ENCODE measurements at places on chromosomes 2 and 18.
A peak's percentile ranks its signal among the peaks of the same experiment; 100 is the strongest.

GRCh38 chr2:106073678-106074406 lies 120.3 kb downstream of the UXS1 start:
- no peak overlapping the region for H3K27ac ChIP-seq
- no peak for DNase-seq
- no peaks in the 10 kb centered on the region for H3K4me1 ChIP-seq
- H3K27me3 ChIP-seq = no peaks in the 10 kb centered on the region
- no peak overlapping the region for H3K4me3 ChIP-seq

- DNase-seq = peak; percentile 65
- H3K4me3 ChIP-seq = no peak overlapping the region
- H3K27ac ChIP-seq = peak overlapping the region; percentile 96
Measured at GRCh38 chr2:8574196-8575037, 107.4 kb upstream of the ID2 start.

DNA sequence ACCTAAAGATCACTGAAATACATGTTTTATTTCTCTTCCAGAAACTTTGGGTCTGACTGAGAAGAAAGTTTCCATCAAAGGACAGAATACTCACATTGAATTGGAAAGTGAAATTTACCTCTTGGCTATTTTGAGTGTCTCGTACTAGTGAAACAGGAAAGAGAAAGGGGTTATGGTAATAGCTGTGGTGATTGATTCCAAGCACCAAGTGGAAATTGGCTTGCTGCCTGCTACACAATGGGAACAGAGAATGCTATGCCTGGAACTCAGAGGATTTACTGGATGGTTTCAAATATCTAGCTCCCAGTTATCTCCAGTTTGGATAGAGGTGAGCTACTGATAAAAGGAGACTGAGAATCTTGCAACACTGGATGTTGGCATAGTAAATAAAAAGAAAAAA lies 492.8 kb upstream of the FSIP2 start:
- no peak overlapping the region for H3K4me3 ChIP-seq
- H3K27me3 ChIP-seq = no peaks in the 10 kb centered on the region
- DNase-seq = no peak
- peaks cover 8% of the 10 kb centered on the region for H3K4me1 ChIP-seq

GRCh38 chr18:23134780-23135549 lies at the start of gene CABLES1:
Gene CABLES1 (plus strand): TSS chr18:23135485. CDS start chr18:23135763, 278 bp downstream.
- H3K4me3 ChIP-seq = peak within 1 kb of the TSS; percentile 94
- no peaks in the 10 kb centered on the region for H3K27me3 ChIP-seq
- H3K27ac ChIP-seq = peak within 1 kb of the TSS; percentile 84
- peaks cover 4% of the 10 kb centered on the region for H3K36me3 ChIP-seq
- H3K4me1 ChIP-seq = peaks cover 31% of the 10 kb centered on the region

DNA sequence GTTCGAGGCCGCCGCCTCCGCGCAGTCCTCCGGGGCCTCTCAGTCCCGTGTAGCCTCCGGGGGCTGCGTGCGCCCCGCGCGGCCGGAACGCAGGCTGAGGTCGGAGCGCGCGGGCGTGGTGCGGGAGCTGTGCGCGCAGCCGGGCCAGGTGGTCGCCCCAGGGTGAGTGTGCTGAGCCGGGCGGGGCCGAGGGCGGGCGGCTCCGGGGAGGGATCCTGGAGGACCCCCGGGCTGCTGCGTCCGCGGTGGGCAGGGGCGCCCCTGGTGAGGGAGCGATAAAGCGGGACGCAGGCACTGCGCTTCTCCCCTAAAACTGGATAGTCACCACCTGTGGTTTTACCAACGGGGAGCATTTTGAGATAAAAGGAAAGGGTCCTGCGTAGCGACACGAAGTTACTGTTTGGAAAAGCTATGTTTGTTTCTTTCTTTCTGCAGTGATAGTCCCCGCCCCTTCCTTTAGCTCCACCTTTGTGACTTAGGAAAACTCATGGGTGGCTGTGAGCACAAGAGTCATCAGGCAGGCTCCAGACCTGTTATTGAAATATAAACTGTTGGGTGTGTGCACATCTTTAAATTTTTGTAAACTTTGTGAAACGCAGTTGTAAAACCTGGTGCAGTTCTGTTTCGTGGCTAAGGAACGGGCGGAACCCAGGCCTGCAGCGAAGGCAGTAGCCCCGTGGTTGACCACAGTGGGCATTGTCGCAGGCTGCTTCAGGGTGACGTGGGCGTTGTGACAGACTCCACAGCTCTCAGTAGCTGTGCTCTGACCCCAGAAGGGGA lies 687 bp downstream of the CTDP1 start:
- H3K4me3 ChIP-seq = peak overlapping the region; percentile 87
- H3K27me3 ChIP-seq = no peaks in the 10 kb centered on the region
- peak; percentile 25 for DNase-seq
- H3K27ac ChIP-seq = peak overlapping the region; percentile 39
- no peaks in the 10 kb centered on the region for H3K36me3 ChIP-seq

GRCh38 chr18:76932026-76932819 lies 109.9 kb downstream of the ZNF236 start:
- no peaks in the 10 kb centered on the region for H3K27me3 ChIP-seq
- H3K27ac ChIP-seq = no peak overlapping the region
- H3K4me1 ChIP-seq = no peaks in the 10 kb centered on the region
- DNase-seq = no peak
- H3K4me3 ChIP-seq = no peak overlapping the region
- H3K36me3 ChIP-seq = no peaks in the 10 kb centered on the region

Data from Caco-2 (cell line).